Activated T-cell treated with anti-CD3 and anti-CD28 coated beads for 48 hours (primary cell): ENCODE measurements at places on chromosomes 16 and 17.

- DNase-seq, result no peak
Measured at GRCh38 chr17:12485361-12485906, 180.3 kb upstream of the MYOCD start.

- DNase-seq, result peak; percentile 72
Measured at GRCh38 chr17:48724251-48725003, 1.4 kb downstream of the PRAC2 start.

- no peak for DNase-seq
Measured at GRCh38 chr17:5888811-5889210, 181.4 kb upstream of the WSCD1 start.

- no peak for DNase-seq
Measured at GRCh38 chr17:3773511-3773910, 27.5 kb downstream of the ITGAE start.
